Uterine smooth muscle cell (primary cell): ENCODE measurements at places on chromosomes 1 and 21. TPM values are rescaled to one million over a fixed set of nuclear protein-coding genes. Genes with fewer than 3 reads are reported as not detected.

S100A2 gene
- 1.00 and 2.4 TPM in 2 replicates for total RNA-seq

TRIM63 gene
- 0.11 and 0.25 TPM in 2 replicates for total RNA-seq

MARCKSL1 gene
- total RNA-seq = 10.5 and 18.9 TPM in 2 replicates

FCRL5 gene
- not detected in 2 replicates for total RNA-seq

SELENBP1 gene
- total RNA-seq = 22.2 and 25.0 TPM in 2 replicates

IL20 gene
- 0.12 TPM in 1 of 2 replicates, not detected in the other for total RNA-seq

S100A14 gene
- total RNA-seq = 0.22 TPM in 1 of 2 replicates, not detected in the other

AMY2A gene
- total RNA-seq = not detected in 2 replicates

VAV3 gene
- total RNA-seq = 0.50 and 0.77 TPM in 2 replicates

RNF2 gene
- 18.6 and 24.8 TPM in 2 replicates for total RNA-seq

NR0B2 gene
- not detected in 2 replicates for total RNA-seq

HOOK1 gene
- total RNA-seq = under 0.01 TPM in 2 replicates
